Right ventricle myocardium inferior (tissue), 1 donor: ENCODE measurements at places on chromosomes 16 and 17.
A peak's percentile ranks its signal among the peaks of the same experiment; 100 is the strongest.

DNA sequence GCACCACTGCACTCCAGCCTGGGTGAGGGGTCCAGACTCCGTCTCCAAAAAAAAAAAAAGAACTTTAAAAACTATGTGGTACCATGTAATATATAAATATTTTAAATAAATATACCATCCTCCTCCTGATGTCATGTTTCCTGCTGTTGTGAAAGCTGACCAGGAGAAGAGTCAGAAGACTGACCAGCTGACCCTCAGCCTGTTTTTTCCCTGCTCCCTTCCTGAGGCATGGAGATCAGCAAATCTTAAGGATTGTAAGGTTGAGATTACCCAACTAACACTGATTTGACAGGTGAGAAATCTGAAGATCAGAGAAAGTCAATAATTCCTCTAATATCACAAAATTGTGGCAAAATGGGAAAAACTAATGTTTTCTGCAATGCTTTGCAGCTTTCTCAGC, 18.1 kb downstream of the NCOR1 start:
- DNase-seq: no peak

DNA sequence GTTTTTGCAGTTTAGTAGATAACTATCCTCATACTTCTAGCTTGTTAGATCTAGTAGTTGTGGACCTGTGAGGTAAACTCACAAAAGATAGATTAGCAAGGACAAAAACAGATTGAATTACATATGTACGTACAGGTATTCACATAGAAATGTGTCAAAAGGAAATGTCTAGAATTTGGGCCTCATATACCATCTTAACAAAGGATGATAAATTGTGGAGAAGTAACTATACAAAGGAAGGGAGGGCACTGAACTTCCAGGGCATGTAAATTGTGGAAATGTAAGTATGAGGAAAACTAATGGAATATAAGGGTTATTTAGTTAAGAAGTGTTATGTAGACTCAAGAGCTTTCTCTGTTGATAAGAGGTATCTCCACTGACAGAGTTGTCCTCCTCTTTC, 477.3 kb downstream of the KCNJ2 start:
- no peak for DNase-seq

GRCh38 chr17:76868176-76868668, at the start of gene MGAT5B:
Gene MGAT5B, plus strand, starts transcription at chr17:76868404. Its CDS starts 626 bp downstream, at chr17:76869030.
- DNase-seq: peak; percentile 89

- no peak for DNase-seq
Observed at GRCh38 chr17:7236808-7237207, 2.4 kb downstream of the PHF23 start.

GRCh38 chr16:2482708-2483534, 8.0 kb downstream of the TBC1D24 start:
- peak; percentile 77 for DNase-seq

GRCh38 chr16:3623642-3624041, 12.2 kb upstream of the SLX4 start:
- DNase-seq: no peak

DNA sequence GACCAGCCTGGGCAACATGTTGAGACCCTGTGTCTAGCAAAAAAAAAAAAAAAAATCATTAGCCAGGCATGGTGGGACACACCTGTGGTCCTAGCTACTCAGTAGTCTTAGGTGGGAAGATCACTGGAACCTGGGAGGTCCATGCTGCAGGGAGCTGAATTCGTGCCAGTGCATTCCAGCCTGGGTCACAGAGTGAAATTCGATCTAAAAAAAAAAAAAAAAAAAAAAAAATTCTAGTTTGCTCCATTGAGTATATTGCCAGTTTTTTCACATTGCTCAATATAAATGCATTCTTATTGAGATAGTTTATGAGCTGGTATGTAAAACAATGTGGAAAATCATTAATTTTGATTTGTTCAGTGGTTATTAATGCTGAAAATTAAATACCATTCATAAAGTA, 52.0 kb downstream of the ABHD15 start:
- no peak for DNase-seq

DNA sequence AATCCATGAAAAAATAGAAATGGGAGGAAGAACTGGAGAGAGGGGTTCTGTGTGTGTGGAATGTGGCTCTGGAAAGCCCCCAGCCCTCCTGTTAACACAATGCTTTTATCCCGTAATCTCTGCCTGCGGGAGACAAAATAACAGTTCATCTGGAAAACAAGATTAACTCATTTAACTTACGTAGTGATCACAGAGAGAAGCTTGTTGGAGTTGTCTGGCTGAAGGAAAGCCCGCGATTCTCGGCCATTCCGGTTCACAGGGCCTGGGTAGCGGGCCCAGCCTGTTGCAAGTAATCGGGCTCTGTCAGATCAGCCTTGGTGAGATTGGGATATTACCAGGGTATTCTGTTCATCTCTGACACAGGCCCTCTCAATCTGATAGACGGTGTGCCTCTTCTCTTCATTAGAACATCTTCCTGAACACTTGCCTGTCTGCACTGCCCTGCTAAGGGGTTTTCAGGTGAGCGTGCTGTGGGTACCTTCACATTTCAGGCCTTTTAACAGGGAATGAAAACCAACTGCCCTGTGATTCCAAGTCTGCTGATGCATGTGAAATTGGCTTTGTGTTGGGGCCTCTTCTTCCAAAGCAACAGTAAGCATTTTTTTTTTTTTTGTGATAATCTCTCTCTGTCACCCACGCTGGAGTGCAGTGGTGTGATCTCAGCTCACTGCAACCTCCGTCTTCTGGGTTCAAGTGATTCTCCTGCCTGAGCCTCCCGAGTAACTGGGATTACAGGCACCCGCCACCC, 609.9 kb downstream of the WWOX start:
- no peak for DNase-seq

DNA sequence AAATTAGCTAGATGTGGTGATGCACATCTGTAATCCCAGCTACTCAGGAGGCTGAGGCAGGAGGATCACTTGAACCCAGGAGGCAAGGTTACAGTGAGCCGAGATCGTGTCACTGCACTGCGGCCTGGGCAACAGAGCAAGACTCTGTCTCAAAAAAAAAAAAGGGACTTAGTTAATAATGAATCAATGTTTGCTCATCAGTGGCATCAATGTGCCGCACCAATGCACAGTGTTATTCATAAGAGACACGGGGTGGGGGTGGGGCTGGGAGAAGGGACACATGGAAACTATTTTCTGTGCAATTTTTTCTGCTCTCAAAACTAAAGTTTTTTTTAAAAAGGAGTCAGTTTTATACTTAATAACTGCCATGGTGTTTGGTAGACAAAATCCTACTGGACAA, 6.8 kb upstream of the ATP2C2 start:
- no peak for DNase-seq

- DNase-seq: peak; percentile 25
Observed at GRCh38 chr17:17105976-17106375, 63.7 kb downstream of the MPRIP start.

DNA sequence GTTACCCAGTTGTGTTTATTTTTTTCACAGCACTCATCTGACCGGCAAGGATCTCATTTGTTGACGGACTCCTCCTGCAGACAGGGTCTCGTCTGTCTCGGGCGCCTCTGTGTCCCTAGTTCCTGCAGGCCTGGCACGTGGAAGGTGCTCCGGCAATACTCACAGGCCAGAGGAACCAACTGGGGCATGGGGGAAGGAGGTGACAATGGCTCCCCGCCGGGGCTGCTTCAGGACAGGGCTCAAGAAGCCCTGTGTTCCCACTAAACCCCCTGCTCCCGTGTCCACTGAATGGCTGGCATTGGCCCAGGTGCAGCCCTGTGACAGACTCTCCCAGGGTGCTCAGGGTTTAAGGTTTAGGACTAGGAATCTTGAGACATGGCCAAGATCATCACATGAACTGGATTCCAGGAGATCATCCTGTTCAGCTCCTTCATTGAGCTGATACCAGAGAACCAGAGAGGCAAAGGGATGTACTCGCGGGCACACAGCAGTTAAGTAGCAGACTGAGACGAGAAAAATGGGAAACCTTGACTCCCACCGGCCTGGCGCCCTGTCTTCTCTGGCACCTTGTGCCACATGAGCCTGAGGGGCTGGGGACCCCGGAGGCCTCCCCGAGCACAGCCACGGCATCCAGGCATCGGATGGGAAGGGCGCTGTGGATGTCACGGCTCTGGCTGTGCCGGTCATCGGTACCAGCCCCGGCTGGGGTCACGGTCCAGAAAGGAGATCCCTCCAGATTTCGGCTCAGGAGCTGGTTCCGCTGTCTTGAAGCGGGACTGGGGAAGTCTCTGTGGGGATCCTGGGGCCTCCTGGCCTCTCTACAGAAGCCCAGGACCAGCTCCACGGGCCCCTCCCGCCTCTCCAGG, 29.0 kb downstream of the TIMM22 start:
- no peak for DNase-seq

DNA sequence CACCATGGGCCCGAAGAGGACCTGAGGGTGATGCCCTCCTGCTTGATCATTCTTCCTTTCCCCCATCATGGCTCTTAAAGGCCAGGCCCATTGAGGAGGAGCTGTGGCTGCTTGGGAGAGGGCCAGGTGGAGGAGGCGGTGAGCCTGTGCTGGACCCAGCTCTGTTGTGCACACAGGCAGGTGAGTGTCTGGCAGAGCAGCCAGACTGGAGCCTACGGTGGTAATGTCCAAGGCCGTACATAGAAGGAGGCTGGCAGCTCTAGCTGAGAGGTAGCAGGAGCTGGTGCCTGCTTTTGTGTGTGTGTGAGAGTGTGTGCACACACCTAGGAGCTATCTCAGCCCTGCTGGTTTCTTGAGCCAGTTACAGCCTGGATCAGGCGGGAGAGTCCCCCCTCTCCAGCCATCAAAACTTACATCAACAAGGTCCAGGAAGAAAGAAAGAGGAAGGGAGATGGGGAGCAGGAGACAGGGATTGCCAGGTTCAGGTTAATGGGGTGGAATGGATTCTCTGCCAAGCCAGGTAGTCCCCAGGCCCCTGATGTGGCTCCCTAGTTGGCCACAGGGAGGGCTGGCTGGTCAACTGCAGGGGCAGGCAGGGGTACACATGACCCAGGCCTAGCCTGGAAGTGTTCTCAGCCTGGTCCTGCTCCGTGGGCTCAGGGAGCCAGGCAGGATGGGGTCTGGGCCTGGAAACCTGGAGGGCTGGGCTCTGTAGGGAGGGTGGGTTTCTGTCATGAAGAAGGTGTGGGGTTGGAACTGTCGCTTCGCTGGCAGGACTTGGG, 107.1 kb downstream of the RAP1GAP2 start:
- DNase-seq: no peak

DNA sequence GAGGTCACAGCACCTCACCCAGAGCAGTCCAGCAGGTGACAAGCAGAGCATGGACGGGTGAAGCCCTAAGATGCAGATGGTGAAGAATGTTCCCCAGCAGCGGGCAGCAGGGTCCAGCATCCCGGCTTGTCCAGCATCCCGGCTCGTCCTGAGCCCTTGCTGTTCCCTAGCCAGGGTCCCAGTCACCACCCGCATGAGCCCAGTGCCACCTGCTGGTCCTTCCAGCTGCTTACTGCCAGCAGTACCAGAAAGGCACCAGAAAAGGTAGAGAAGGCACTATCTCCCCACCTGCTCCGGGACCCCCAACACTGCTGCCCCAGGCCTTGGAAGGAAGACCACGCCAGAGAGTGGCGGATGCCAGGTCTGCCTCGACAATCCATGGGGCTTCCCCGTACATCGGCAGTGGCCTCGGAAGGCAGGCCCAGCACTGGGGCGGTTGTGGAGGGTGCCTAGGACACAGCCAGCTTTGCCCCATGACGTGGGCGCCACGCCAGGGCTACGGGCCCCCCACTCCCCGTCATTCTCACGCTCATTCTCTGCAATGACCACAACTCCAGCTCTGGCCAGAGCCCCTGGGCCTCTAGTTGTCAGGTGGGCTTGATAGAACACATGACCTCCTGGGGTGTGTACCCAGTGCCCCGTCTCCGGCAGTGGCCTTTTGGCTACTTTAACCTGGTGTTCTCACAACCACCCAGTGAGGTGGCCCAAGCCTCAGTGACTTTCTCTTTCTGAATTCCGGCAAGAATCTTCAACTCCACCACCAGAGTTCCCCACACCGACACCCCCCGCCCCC, 1.4 kb downstream of the CENPX start:
- DNase-seq: no peak

DNA sequence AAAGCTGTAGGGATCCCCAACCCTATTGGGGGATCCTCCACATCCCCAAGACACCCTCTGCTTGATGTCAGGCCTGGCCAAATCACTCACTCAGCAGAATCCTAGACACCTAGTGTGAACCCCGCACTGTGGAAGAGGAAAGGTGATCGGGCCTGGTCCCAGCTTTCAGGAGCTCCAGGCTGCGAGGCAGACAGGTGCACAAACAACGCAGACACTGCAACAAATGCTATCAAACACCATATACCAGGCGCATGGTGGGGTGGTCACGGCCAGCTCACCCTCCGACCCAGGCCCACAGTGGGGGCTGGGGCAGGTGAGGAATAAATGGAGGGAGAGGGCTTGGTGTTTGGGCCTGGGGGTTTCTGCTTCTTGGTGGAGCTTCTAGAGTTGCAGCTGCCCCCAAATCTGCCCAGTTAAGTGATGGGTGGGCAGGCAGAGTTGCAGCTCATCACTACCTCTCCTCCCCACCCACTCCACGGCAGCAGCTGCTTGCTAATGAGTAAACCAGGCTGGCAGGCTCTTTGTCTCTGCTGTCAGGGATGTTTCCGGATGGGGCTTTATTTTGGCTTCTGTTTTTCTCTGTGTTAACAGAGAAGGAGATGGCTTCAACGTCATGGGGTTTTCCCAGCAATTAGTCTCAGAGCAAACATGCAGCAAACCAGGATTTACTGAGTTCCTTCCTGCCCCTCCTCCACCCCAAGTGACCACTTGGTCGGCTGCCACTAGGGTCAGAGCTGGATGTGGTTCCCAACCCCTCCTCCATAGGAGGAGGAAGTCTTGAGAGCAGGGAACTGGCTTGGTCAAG, 46.6 kb downstream of the PECAM1 start:
- DNase-seq: peak; percentile 87

GRCh38 chr16:86320237-86320595, 190.1 kb upstream of the FOXF1 start:
- DNase-seq: no peak

- DNase-seq: peak; percentile 74
Observed at GRCh38 chr16:79469999-79470398, 130.5 kb downstream of the MAF start.

DNA sequence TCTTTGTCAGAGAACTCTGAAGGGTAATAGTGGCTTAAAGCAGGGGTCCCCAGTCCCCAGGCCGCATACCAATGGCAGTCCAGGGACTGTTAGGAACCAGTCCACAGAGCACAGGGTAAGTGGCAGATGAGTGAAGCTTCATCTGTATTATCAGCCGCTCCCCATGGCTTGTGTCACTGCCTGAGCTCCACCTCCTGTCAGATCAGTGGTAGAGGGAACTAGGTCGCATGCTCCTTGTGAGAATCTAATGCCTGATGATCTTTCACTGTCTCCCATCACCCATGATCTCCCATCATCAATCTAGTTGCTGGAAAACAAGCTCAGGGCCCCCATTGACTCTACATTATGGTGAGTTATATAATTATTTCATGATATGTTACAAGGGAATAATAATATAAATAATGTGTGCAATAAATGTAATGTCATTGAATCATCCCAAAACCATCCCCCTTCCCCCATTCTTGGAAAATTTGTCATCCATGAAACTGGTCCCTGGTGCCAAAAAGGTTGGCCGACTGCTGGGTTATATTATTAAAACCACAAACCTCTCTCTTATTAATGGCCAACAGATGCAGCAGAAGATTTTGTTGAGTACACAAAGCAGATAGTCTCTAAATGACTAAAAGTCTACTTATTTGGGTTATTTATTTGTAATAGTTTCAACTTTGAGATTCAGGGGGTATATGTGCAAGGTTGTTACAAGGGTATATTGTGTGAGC, 782.7 kb downstream of the CDH11 start:
- peak; percentile 32 for DNase-seq

- DNase-seq: no peak
Observed at GRCh38 chr16:58582971-58583765, 46.5 kb downstream of the CNOT1 start.

GRCh38 chr17:34926661-34927060, 34.6 kb downstream of the CCT6B start:
- DNase-seq: no peak

GRCh38 chr16:55982597-55982996, 107.4 kb upstream of the CES5A start:
- DNase-seq: no peak
